ENCODE measurements at places on chromosomes 1 and 21.

- DNase-seq: peak; percentile 45
These were observed at the start of gene STUM for GRCh38 chr1:226548256-226549093. STUM (plus strand) TSS chr1:226548764; CDS start chr1:226548905, 141 bp downstream.

- DNase-seq: no peak
These were observed 32.6 kb downstream of the RNF11 start for GRCh38 chr1:51268634-51269033.

GRCh38 chr21:42174173-42174572 lies 44.8 kb upstream of the ABCG1 start:
- DNase-seq: peak; percentile 29

DNA sequence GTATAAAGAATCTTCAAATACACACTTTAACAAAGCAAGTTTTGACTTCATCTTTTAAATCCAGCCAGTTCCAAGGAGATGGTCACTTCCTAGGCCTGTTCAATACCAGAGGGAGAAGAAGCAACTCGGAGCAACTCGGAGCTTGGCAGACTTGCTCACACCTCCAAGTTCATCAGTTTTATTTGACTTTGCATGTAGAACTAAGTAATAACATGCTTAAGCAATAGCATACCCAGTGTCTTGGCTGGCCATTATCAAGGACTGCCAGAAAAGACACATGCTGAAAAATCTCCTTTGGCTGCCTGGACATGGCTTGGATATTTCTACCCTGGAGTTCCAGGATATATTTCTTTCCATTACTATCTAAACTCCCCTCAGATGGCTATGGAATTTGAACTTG lies 52.6 kb downstream of the GNG12 start:
- DNase-seq: no peak

- no peak for DNase-seq
These were observed 87.9 kb downstream of the PLPP3 start for GRCh38 chr1:56491441-56491840.

GRCh38 chr1:69567652-69568420 lies at the start of gene LRRC7:
LRRC7 (plus strand) TSS chr1:69567922; CDS start chr1:69568640, 718 bp downstream.
- DNase-seq: peak; percentile 74

DNA sequence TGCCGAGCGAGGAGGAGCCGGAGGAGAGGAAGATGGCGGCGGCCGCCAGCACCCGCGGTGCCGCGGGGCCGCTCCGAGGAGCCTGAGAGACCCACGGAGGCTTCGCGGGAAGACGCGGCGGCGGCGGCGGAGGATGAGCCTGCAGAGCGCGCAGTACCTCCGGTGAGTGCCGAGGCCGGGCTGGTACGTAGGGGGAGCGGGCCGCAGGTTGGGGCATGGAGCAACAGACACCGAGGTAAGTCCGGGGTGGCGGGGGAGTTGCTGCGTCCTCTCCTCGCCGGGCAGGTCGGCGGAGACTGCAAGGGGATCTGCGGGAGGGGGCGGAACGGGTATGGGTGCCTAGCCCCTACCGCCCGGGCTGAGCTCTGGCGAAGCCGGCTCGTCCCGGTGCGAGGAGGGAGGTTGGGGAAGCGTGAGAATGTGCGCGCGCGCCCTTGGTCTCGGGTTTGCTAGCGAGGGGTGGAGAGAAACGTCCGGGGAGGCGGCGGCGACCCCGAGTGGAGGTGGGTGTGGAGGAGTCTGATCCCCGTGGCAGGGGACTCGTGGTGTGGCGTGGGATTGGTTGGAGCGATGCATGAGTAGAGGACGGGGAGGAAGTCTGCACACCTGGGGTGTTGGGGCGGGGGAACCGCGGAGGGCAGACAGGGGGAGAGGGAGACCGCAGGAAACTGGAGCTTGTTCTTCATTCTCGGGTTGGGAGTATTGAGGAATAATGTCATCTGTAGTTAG lies at the start of gene SMG7:
SMG7 (plus strand) TSS at position 12 of the 729 bp plus-strand sequence; CDS start at position 134, 122 bp downstream.
- DNase-seq: no peak

DNA sequence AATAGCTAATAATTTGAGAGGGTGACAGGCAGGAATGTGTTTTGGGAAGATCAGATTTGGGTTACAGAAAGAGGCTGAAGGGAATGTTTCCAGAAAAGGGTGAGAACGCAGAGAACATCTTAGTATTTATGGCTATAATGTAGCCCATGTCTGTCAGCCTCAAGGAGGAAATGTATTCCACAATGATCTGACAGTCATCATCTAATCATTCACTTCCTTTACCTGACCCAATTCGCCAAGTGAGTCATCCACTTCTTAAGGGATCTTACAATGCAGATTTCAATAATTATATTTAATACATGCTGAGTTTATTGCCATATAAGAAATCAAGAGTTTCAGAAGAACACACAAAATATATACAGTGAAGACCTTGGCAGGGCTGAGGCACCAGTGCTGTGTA lies 10.8 kb downstream of the TRIM45 start:
- DNase-seq: no peak

- peak; percentile 79 for DNase-seq
These were observed 93.9 kb upstream of the DAB1 start for GRCh38 chr1:57517587-57518374.

DNA sequence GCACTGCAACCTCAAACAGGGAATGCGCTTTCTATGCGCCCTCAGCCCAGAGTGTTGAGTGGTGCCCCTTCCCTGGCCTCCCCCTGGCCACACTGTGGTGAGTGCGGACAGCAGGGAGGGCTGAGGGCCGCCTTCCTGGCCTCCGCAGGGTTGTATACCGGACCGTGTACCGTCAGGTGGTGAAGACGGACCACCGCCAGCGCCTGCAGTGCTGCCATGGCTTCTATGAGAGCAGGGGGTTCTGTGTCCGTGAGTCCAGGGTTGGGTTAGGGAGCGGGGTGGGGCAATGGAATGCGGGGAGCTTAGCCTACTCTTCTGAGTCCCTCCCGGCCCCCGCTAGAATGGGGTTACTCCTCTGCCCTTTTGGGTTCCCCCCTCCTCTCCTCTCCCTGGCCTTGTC lies 11.7 kb downstream of the PEAR1 start:
- no peak for DNase-seq

DNA sequence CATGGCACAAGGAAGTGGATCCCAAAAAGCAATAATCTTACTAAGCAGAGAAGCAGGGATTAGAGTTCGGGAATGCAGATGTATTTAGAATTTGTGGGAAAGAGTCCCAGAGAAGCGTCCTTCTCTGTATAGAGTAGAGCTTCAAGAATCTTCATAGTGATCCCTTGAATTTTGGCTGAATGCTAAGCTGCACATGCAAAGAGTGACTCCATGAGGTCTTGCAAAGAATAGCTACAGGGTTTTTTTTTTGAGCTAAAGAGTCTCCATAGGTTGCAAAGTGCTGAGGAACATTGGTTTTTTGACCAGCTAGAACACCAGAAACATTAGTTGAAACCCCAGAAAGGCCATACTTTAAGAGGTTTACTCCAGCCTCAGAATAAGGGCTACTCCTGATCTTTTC lies 206.7 kb downstream of the CTH start:
- no peak for DNase-seq

DNA sequence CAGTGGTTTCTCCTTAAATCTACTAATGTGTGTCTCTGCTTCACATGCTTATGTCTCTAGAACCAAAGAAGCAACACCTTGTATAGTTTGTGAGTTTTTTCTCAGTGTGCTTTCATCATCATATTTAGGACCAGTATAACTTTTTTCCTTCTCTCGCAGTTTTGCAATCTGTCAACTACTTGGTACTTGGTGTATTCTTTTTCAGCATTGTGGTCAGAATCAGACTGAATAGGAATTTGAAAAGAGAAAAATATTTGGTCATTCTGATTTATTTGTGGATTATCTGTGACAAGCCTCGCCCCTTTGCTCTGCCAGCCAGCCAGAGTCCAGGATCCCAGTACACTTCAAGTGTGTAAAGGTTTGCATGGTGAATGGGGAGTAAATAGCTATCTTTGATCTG lies 122.3 kb downstream of the C1orf21 start:
- DNase-seq: no peak

- DNase-seq: peak; percentile 0
These were observed 4.3 kb downstream of the PRMT2 start for GRCh38 chr21:46639489-46640386.

GRCh38 chr21:35525443-35525842 lies 476.3 kb upstream of the RUNX1 start:
- DNase-seq: no peak

DNA sequence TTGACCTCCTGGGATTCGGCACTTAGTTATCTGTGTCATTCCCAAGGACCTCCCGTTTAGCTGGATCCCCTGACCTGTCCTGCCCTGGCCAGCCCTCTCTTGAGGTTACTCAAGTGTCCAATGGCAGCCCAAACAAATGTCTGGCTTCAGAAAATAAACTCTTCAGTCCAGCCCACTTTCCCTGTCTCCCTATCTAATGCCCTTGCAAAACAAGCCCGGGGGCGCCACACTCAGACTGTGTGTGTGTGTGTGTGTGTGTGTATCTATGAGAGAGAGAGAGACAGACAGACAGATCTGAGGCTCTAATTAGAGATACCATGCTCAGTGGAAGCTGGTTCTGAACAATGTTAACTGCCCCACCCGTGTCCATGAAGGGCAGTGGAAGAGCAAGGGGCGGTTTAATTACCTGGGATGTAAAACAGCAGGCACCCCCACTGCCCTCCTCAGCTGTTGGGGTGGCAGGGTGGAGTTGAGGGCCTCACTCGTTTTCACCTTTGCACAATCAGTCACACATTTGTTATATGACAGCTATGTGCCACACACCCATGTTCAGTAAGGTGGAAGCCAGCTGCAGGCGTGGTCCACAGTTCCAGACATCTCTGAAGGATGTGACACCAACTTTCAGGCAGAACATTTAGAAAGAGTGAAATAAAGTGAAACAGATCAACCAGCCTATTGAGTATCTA lies 57.4 kb downstream of the B3GALT5 start:
- no peak for DNase-seq
